ENCODE measurements at places on chromosomes 5 and 9. TPM values are rescaled to one million over a fixed set of nuclear protein-coding genes. Genes with fewer than 3 reads are reported as not detected.

The HAPLN1 gene
- not detected for total RNA-seq

The PTGDS gene
- 1.4 TPM for total RNA-seq

The SNX18 gene
- 8.2 TPM for total RNA-seq

The CORO2A gene
- total RNA-seq, result 1.6 TPM

The FAM53C gene
- total RNA-seq, result 17.4 TPM

The ZCCHC10 gene
- total RNA-seq, result 29.2 TPM

The KIF4B gene
- 0.02 TPM for total RNA-seq

The CSF1R gene
- total RNA-seq, result 0.35 TPM

The SPINK6 gene
- total RNA-seq, result 0.27 TPM

The SAPCD2 gene
- total RNA-seq, result 20.3 TPM

The PPP2R2B gene
- total RNA-seq, result 0.09 TPM

The PALM2AKAP2 gene
- total RNA-seq, result 0.51 TPM

The THBS4 gene
- total RNA-seq, result 0.22 TPM

The SV2C gene
- total RNA-seq, result not detected
